ENCODE measurements at places on chromosomes 7 and 10. TPM values are rescaled to one million over a fixed set of nuclear protein-coding genes. Genes with fewer than 3 reads are reported as not detected.

- no peak for DNase-seq
These were observed 57.8 kb downstream of the OR13A1 start for GRCh38 chr10:45257600-45257999.

DNA sequence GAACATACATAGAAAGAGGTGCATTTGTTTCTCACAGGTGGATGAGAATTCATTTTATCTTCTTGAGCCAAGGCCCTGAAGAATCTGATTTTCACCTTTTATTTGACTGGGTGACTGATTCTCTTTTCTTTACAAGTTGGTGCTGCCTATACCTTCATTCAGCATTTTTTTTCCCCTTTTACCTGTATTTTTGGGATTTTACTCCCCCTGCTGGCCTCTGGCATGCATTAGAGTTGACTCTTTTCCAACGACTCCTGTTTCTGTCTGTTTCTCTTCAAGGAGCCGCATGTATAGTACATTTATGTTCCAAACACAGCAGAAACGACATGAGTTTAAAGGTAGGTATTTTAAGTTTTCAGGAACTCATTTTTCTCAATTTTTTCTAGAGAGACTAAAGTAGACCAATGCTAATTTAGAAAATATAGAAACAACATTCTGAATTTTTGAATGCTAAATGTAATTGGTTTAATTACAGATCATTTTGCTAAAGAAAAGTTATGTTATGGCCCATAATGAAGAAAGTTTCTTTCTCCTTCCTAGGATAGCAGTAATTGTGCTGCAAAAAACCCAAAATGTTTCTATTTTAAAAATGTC is 149.8 kb upstream of the HDAC9 start:
- peak; percentile 51 for DNase-seq

TEX47 gene
- total RNA-seq, result not detected

GRCh38 chr7:102874166-102874829 is 38.5 kb upstream of the LRRC17 start:
- DNase-seq, result no peak
